Ovary (tissue), 10 donors: ENCODE measurements at places on chromosomes 1 and 21.

- no peak for DNase-seq
These were observed 378.3 kb downstream of the NPHP4 start for GRCh38 chr1:5613900-5614299.

GRCh38 chr1:159352436-159352835, 50.3 kb downstream of the FCER1A start:
- DNase-seq, result no peak

- no peak for DNase-seq
These were observed 269.2 kb downstream of the NEGR1 start for GRCh38 chr1:72013161-72013560.

DNA sequence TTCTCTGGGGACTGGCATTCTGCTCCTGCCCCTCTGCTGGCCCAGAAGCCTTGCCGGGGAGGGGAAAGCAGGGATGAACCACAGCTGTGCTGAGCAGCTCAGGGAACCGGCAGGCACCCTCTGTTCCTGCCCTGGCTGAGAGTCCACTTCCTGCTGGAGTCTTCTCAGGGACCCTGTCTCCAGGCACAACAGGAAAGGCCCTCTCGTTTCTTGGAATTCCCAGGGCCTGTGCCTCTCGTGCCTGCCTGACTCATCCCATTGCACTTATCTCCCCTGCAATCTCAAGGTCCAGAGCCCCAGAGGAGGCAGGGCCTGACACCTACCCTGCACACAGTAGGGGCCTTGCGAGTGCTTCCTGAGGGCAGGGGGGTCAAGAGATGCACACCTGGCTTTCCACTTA, 1.1 kb upstream of the EDN2 start:
- DNase-seq, result no peak

DNA sequence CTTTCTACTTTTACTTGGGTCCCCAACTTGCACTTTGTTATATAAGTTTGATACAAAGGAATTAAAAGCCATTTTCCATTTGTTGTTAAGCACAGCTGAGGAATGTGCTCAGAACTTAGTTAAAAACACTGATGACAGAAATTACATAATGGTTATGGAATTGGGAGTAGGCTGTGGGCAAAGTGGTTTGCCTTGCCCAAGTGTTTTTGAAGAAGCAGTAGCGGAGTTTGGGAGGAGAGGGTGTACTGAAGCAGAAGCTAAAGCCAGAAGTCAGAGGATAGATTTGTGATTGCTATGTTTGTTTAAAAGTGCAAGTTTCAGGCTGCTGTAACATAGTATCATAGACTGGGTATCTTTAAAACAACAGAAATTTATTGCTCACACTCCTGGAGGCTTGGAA, 391.8 kb downstream of the DUSP10 start:
- DNase-seq, result no peak

DNA sequence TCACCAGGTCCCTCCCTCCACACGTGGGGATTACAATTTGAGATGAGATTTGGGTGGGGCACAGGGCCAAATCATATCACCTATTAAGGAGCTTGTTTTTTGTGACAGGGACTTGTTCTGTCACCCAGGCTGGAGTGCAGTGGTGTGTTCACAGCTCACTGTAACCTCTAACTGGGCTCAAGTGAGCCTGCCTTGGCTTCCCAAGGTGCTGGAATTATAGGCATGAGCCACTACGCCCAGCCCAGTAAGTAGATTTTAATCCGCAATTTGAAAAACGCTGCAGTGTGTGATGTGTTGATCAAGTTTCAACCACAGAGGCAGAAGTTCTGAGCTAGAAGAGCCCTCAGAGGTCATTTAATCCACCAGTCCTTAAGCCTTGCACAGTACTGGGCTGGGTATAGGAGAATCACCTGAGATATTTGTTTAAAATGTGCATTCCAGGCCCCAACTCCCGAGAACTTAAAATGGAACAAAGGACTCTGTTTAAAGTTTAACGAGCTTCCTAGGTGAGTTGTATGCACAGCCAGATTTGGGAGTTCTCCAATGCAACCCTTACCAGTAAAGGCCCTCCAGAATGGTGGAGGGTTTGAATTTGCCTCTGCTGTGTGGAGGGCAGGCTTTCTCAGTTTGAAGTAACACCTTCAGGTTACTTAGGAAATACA, 13.4 kb downstream of the RPL11 start:
- no peak for DNase-seq

DNA sequence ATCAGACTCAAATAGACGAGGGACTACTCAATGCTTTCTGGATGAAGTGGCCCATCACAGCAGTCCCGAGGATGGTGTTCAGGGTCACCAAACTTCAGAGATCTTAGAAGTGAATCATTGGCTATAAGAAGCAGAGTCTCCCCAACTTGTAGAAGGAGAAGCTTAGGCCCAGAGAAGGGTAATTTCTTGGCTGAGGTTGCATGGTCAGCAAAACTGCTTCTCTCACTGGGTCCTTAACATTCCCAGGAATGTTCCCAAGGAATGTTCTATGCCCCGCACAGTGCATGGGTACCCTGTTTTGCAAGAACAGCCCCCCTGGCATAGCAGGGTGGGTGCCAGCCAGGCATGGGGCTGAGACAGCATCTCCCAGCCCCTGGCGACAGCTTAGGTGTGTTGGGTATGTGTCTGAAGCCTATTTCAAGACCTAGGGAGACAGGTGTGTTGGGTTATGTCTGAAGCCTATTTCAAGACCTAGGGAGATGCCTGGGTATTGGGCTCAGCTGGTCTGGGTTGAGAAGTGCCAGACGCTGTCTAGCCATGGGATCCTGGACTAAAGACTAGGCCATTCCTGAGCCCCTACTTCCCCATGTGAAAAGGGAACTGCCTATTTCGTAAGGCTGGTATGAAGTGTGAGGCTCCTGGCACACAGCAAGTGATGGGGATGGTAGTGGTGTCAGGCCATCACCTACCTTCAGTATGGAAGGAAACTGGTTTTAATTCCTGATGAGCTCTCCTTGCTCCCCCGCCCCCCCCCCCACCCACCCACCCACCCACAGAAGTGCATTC, 26.1 kb downstream of the PADI6 start:
- no peak for DNase-seq

- no peak for DNase-seq
These were observed 160.2 kb downstream of the ADSS2 start for GRCh38 chr1:244291236-244292201.

DNA sequence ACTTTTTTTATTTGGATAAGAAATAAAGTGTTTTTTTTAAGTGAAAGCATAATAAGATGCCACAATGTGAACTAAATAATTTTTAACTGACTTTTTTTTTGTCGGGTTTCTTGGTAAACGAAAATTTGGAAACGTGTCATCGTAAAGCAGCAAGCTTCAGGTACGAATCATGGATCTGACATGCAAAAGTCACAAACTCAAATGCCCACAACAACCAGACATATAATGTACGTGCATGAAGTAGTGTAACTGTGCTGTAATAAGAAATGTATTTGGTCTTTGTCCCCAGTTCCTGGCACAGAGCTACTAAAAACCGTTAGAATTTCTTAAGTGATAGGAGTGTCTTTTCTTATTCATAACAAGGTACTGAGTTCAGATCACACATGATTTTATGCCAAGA, 44.3 kb upstream of the LRRC7 start:
- DNase-seq, result no peak
